ENCODE measurements at places on chromosomes 12 and 14.

DNA sequence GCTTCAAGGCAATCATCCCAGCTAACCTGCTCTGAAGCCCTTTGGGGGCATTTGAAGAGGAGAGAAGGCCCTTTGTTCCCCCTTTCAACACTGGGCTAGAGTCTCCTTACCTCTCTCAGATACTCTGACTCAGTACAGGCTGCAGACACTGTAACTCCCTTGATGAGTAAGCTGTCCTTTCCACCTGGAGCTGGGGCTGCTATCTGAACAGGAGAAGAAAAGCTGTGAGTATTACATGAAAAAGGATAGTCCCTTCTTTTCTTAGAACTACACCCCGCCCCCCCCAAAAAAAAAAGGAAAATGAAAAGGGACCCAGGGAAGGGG, 186.6 kb upstream of the PLEKHG7 start:
- DNase-seq = no peak

DNA sequence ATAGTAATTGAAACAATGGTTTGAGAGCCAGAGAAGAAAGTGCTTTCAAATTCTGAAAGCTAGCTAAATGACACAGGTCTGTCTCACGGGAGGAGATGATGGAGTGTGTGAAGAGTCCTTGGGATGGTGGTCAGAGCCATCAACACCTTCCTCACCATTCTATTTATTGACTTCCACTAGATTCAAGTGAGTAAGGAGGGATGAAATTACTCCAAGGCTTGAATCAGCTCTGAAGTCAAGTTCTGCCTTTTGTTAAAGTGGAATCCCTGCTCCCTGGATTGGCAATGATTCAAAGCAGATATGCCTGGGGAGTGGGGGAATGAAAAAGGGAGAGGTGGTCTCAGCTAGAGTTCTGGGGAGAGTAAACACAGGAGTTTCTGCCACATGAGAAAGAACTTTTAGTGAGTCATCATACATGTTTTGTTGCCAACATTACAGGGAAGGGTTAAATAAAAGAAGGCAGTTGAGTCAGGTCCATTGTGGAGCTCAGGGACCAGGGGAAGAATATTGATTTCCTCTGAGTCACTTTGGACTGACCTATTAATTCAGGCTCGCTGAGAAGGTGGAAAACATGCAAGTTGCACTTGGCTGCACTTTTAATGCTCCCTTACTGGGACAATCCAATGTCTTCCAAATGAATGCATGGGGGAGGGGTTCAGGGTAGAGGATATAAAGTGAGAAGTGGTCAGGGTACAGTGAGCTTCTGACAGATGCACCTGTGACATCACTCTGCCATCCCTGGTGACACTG, 142.7 kb downstream of the TBX5 start:
- no peak for DNase-seq

DNA sequence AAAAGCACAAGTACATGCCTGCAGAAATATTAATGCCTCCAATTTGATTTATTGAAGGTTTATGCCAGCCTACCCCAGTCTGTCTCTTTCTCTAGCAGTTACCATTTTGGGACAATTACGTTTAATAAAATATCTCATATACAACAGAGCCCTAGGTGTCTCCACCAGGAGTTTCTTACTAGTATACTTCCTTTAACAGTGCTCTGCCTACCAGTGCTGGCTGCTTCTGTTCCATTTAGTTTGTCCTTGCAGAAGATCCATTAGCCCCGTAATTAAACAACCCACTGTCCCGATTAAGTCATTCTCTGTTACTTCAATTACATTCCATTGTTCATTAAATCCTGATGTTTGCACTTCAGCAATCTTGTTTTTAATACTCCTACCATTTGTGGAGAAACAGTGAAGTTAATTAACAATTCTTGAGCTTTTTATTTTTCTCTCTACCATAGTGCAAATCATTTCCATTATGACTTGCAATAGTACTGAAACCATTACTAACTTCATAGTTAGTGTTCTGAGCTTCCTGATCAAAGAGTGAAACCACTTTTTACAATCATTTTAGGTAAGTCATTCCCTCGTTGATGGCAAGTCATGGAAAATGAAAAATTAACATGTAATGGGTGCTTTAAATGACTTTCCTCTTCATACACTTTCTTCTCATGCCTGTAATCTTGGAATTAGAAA, 121.1 kb downstream of the PLXNC1 start:
- no peak for DNase-seq

- no peak for DNase-seq
Measured at GRCh38 chr12:48001505-48002413, 2.5 kb downstream of the COL2A1 start.

- DNase-seq = no peak
Measured at GRCh38 chr14:100803226-100803625, 22.7 kb upstream of the MEG3 start.

- DNase-seq = no peak
Measured at GRCh38 chr14:98370352-98370751, 901.6 kb downstream of the BCL11B start.

DNA sequence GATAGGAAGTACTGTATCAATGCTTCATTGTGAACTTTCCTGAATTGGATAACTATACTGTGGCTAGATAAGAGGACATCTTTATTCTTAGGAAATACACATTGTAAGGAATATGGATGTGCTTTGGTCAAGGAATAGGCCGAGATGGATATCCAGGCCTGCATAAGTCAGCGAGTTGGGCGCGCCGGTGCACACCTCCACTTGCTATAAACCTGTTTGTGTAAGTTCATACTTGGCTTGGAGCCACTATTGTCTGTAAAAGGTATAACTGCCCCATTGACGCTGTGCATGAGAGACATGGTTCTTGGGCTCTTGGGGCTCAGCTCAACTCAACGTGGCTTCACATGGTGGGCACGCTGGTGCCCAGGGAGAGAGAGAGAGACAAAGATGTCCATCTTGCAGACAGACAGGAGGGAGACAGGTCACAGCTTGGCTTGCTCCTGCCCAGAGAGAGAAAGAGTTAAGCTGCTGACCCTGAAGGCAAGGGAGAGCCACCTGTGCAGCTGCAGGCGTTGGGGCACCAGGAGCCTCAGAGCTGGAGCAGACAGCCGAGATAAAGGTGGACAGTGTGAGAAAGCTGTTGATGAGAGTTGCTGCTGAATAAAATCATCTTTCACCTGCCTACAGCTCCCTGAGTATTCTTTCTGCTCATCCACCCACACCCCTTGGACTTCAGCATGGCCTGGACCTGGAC, 34.1 kb upstream of the COCH start:
- DNase-seq = no peak

- no peak for DNase-seq
Measured at GRCh38 chr12:59927032-59927431, 331.2 kb downstream of the SLC16A7 start.

DNA sequence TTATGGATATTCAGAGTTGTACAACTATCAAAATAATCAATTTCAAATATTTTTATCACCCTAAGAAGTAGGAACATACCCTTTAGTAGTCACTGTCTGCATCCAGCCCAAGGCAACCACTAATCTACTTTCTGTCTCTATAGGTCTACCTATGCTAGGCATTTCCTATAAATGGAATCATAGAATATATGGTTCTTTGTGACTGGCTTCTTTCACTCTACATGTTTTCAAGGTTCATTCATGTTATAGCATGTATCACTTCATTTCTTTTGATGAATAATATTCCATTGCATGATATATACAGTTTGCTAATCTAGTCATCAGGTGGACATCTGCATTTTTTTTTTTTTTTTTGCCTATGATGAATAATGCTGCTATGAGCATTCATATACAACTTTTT, 112.4 kb downstream of the PPP1R12A start:
- no peak for DNase-seq

- DNase-seq = no peak
Measured at GRCh38 chr12:85273381-85274314, 6.4 kb upstream of the ALX1 start.

DNA sequence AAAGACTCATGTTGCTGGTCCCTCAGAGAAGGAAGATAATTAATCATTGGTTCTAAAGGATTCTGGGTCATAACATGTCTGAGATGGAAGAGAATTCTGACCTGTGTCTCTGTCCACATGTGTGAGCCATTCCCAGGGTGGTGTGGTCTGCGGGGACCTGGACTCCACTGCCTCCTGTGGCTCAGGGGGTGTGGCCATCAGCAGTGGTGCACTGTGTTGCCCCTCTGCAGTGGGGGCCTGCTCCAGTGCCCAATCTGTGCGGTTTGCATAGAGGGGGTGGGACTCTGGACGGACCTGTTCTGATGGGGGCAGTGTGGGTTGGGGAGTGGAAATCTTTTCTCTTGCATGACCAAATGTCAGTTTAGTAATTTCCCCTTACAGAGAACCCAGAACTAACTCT, 13.5 kb downstream of the KRT85 start:
- DNase-seq = no peak

DNA sequence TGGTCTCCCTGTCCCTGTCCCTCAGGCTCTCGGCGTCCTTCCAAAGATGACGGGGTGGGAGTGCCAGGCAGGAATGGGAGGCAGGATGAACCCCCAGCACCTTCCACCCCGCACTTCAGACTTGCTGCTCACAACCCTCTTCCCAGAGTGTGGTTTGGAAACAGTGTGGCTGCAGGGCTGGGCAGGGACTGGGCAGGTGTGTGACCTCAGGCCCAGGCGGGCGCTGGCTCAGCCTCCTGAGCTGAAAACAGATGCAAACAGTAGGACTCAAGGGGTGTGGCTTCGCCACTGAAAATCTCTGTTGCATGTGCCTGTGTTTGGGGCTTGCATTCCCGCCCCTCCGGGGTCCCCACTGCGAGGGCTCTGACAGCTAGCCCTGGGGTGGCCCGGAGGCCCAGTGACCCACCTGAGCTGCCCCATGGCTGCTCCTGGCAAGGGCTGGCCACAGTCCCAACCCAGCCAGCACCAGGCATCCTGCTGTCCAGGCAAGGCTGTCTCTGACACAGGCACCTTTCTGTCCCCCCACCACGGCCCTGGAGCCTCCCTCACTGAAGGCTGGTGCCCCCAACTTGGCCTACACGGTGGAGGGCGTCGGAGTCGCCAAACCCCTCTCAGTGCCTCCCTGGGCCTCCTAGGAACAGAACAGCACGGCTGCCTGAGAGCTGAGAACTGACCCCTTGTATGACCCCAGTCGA, 46.1 kb downstream of the BEGAIN start:
- DNase-seq = no peak

DNA sequence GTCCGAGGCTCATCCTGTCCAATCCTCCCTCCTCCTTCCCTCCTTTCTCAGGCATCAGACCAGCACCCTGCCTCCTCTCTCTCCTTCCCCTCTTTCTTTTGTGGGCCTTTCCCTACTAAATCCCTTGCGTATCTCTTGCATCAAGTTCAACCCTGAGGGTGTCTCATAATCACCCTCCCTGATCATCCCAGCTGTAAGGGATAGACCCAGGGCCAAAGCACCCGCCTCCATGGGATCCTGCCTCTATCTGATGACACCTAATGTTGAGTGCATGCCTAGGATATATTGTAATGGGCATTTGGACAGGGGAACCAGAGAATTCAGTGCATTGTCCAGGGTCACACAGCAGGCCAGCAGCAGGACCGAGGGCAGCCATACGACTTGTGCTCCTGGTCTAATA, 84.9 kb downstream of the PHETA1 start:
- no peak for DNase-seq

DNA sequence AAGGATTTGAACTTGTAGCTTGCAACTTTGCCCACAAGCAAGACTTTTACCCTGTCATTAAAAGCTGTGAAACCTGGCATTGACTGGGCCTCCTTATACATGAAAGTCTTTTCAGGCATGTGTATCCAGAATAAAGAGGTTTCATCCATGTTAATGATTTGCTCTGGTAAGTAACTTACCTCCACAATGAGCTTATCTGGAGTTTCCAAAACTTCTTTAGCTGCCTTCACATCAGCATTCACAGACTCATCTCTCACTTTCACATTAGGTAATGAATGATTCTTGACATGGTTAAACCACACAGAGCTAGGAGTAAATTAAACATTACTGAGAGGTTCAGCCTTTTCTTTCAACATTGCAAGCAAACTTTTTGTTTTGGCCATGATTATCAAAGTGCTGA, 234.4 kb upstream of the CLEC14A start:
- DNase-seq = no peak

DNA sequence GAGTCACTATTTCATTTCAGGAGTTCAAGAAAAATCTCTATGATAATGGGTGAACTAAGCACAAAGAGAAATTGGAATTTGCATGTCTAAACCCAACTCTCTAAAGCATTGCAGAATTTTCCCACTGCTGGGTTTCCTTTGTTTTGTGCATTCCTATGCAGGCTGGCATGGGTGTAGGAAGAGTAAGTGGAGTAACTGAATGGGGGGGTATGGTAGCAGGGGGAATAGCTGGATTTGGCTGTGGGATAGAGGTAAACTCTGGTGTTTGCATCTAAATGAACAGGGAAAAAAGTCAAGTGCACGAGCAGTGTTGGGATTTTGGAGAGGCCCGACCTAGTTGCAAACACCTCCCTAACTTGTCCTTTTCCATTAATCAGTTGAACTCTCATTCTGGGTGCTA, 159.1 kb downstream of the ANO4 start:
- DNase-seq = no peak

DNA sequence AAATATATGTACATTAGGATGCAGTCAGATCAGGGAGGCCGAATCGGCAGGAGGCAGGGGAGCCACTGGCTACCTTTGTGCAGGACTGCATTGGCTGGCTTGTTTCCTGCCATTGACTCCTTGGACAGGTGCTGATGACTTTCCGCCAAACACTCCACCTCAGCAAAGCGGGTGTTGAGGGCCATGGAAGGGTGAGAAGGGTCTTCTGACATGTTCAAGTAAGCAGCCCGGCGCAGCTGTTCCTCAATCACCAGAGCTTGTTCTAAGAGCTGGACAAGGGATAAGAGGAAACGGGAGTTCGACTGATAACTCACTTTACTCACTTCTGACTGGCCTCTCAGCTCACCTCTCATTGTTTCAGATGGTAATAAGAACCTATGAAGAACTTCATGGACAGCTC, 4.9 kb upstream of the NOP2 start:
- no peak for DNase-seq

GRCh38 chr12:114406984-114407841, 1.3 kb upstream of the TBX5 start:
- DNase-seq = no peak

GRCh38 chr14:104262515-104263514, 124.4 kb downstream of the KIF26A start:
- no peak for DNase-seq

DNA sequence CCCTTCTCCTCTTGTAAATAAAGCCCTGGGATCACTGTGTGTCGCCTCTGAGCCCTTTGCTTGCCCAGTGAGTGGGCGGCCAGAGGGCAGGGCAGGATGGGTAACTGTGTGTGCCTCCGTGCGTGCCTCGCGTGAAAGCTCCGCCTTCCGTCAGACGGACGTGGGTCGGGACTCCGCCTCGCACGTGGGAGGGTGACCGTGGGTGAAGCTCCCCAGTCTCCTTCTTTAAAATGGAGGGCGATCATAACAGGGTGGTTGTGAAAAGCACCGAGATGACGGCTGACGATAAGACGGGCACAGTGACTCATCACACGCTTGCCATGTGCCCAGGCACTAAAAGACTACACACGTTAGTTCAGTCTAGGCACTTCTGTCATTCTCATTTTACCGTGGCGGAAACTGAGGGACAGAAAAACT, 9.2 kb downstream of the PHB2 start:
- peak; percentile 72 for DNase-seq

DNA sequence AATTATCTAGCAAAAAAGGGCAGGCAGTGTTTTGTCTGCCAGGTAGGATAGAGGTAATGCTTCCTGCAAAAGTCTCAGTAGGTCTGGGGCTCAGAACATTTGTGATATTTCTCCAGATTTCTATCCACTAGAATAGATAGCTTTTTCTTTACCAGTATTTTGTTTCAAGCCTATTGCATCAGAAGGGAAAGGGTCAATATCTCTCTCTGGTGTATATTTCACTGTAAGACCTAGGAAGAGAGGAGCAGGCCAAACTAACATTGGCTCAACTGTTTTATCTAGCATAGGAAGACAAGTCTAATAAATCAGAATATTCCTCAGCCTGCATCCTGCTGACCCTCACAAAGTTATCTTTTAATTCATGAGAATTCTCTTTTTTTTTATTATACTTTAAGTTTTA, 106.7 kb upstream of the DAAM1 start:
- no peak for DNase-seq

Measured in activated naive CD4-positive, alpha-beta T cell (primary cell).